Aorta (tissue), 5 donors: ENCODE measurements at places on chromosomes 4 and X. TPM values are rescaled to one million over a fixed set of nuclear protein-coding genes. Genes with fewer than 3 reads are reported as not detected.

GRCh38 chr4:3292571-3293400 is at the start of gene RGS12:
Gene RGS12 (plus strand): TSS chr4:3293021. CDS start chr4:3316171, 23,150 bp downstream.
- peak; percentile 97 for DNase-seq

GRCh38 chr4:188433741-188434315 is 294.6 kb downstream of the TRIML1 start:
- DNase-seq, result no peak

DNA sequence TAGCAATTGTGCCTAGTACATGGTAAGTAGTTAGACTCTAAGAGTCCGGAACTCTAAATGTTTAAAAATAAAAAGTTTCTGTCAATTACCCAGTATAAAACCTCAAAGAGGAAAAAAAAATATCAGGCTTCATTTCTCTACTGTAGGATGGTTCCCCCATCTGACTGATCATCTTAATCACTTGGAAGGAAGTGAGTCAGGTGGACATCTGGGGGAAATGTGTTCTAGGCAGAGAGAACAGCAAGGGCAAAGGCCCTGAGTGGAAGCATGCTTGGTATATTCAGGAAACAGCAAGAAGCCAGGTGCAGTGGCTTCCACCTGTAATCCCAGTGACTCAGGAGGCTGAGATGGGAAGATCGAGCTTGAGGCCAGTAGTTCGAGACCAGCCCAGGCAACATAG is 2.9 kb upstream of the EIF1AX start:
- no peak for DNase-seq

DNA sequence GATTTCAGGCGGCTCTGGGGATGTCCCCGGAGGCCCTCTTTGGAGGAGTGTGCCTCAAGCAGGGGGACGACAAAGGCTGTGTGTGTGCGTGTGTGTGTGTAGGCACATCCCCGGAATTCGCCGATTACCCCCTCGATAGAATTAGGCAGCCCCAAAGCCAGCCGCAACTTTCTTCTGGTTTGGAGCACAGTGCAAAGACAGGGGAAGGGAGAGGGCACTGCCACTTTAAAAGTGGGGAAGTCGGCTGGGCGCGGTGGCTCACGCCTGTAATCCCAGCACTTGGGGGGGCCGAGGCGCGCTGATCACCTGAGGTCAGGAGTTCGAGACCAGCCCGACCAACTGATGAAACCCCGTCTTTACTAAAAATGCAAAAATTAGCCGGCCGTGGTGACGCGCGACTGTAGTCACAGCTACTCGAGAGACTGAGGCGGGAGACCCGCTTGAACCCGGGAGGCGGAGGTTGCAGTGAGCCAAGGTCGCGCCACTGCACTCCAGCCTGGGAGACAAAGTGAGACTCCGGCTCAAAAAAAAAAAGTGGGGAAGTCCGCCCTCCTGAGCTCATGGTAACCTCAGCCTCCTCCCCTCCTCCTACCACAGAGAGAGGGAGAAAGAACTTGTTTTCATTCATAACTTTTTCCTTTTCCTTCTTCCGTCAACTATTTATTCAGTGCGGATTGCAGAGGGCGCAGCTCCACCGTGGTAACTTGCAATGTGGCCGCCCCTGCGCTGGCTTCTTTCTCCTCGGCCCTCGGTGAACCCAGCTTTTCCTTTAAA is 2.4 kb downstream of the SPRY1 start:
- peak; percentile 71 for DNase-seq

GRCh38 chr4:182242787-182243186 is 415 bp upstream of the TENM3 start:
- no peak for DNase-seq

DNA sequence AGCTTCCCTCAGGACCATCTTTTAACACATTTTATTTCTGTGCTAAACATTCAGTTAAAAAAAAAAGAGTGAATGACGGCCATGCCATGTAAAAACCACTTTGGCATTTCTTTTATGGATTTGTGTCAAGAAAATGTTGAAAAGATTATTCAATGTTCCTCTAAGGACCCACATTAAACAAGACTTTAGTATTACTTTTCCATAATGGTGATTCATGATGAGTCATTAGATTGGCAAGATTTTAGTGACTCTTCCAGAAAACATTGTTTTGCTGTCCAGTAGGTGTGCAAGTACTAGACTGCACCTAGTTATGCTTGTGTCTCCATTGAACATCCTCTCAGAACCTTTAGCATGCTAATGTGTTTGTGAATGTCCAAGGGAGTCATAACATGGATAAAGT is 748.6 kb downstream of the STPG2 start:
- DNase-seq, result no peak

GRCh38 chrX:109600237-109600651 is 24.7 kb downstream of the KCNE5 start:
- DNase-seq, result no peak

CDS1 gene
- 0.48 TPM for total RNA-seq

RAB33A gene
- total RNA-seq, result 1.8 TPM

BMP3 gene
- 1.3 TPM for total RNA-seq

DDX53 gene
- total RNA-seq, result not detected

CCDC110 gene
- 3.8 TPM for total RNA-seq

CYBB gene
- total RNA-seq, result 60.4 TPM

IGFBP7 gene
- total RNA-seq, result 2,521 TPM
